ENCODE measurements at places on chromosomes 13 and 19.

DNA sequence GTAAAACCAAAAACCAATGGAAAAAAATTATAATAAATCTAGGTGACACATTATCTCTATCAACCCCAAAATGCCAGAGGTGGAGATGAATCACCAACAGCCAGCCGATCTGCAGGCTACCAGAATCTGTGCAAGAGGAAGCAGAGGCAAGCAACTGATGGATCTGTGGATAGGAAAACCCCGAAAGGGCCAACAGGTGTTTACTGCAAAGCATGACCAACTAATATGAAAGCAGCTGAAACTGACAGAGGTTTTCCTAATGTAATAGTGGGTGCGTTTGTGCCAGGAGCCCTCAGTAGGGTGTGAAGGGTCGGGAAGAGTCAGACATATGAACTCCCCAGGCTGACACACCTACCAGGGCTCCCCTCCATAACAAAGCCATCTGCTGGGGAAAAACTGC lies 554.6 kb downstream of the RFC3 start:
- DNase-seq, result no peak

DNA sequence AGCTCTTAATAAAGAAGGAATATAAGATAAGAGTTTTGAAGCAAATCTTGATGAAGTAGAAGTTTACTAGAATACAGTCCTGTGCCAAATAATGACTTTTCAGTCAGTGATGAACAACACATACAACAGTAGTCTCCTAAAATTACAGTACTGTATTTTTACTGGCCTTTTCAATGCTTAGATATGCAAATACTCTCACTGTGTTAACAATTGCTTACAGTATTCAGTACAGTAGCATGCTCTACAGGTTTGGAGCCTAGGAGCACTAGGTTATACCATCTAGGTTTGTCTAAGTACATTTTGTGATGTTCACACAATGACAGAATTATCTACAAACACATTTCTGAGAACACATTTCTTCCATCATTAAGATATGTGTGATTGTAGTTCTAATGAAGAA lies 316.7 kb upstream of the KLHL1 start:
- no peak for DNase-seq

GRCh38 chr19:52648336-52649016 lies 10.3 kb upstream of the ZNF83 start:
- no peak for DNase-seq

GRCh38 chr19:38644719-38645118 lies 2.7 kb upstream of the ACTN4 start:
- DNase-seq, result no peak

- no peak for DNase-seq
Measured at GRCh38 chr19:45670670-45671453, 2.8 kb downstream of the GIPR start.

- DNase-seq, result no peak
Measured at GRCh38 chr13:99566125-99567083, 65.1 kb downstream of the TM9SF2 start.

- DNase-seq, result no peak
Measured at GRCh38 chr19:19145281-19145680, 7.0 kb upstream of the TMEM161A start.

GRCh38 chr13:104450006-104450405 lies 1383.8 kb upstream of the SLC10A2 start:
- DNase-seq, result no peak

- no peak for DNase-seq
Measured at GRCh38 chr13:80516818-80517348, 176.0 kb upstream of the SPRY2 start.

GRCh38 chr19:10566658-10567410 lies 1.0 kb upstream of the KRI1 start:
- DNase-seq, result peak; percentile 22

DNA sequence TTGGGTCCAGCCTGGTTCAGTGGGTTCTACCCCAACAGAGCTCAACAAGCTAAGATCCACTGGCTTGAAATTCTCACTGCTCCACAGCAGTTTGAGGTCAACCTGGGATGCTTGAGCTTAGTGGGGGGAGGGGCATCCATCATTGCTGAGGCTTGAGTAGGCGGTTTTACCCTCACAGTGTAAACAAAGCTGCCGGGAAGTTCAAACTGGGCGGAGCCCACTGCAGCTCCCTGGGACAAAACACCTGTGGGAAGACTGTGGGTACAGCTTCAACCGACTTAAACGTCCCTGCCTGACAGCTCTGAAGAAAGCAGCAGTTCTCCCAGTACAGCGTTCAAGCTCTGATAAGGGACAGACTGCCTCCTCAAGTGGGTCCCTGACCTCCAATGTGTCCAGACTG lies 1161.9 kb downstream of the UQCRFS1 start:
- no peak for DNase-seq

- DNase-seq, result no peak
Measured at GRCh38 chr13:26621731-26622401, 64.4 kb downstream of the WASF3 start.

DNA sequence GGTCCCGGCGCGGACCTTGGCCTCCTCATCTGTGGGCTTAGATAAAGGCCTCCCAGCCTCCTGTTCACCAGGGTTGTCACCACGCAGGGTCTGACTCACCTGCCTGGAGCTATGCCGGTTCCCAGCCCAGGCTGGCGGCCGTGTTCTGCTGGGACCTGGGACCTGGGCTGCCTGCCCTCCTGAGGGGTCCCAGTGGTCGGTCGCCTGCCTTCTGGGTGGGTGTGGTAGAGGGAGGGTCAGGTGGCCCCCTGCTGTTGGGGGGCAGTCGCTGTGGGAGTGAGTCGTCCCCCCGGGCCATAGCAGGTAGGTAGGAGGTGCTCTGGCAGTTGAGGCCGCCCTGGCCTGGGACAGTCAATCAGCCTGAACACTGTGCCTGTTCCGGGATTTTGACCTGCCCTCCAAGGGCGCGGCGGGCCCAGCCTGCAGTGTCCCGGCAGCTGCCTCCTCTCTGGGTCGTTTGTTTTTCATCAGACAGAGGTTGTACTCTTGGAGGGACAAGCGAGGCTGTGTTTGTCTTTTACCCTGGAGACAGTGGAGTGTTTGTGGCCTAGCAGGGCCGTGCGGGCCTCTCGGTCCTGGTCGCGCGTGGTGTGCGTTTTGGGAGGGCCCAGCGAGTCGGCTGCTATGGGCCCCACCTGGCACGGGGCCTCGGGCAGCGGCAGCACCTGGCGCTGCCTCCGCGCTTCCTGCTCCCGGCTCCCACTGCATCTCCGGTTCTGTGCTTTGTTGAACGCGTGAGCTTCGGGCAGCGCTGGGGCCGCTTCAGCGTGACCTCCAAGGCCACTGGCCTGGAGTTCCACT lies 2.6 kb downstream of the ADAT3 start:
- DNase-seq, result no peak
